ENCODE measurements at places on chromosomes 7 and 10. TPM values are rescaled to one million over a fixed set of nuclear protein-coding genes. Genes with fewer than 3 reads are reported as not detected.

DNA sequence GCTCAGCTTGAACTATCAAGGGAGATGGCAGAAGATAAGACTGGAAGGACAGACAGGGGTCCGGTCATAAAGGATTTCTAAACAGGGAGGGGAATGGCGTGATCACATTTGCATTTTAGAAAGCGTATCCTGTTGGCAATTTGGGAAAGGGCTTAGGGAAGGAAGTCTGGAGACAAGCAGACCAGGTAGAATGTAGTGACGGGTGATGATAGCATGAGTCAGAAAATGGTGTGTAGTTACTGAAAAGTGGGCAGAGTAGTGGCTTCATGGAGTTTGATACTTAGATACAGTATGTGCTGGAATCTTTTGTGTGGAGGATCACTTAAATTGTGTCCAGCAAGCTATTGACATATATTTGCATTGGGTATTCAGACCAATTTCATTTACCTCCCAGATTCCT lies 61.2 kb downstream of the LRGUK start:
- DNase-seq: no peak

DNA sequence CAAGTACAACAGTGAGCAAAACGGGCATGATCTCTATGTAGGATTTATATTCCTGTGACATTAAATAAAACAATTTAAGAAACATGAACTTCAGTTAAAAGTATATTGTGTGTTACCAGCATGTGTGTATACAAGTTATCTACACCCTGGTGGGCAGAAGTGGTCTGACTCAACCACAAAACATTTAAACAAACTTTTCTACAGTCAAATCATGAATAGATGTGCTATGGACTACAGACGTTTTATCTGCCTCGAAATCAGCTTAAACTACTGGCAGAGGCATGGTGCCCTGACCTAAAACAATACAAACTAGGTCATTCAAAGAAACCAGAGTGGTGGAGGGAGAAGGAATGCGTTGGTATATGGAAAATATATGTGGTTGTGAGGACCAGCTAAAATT lies 3.6 kb downstream of the ARL3 start:
- DNase-seq: no peak

The SLC39A12 gene
- total RNA-seq: not detected

DNA sequence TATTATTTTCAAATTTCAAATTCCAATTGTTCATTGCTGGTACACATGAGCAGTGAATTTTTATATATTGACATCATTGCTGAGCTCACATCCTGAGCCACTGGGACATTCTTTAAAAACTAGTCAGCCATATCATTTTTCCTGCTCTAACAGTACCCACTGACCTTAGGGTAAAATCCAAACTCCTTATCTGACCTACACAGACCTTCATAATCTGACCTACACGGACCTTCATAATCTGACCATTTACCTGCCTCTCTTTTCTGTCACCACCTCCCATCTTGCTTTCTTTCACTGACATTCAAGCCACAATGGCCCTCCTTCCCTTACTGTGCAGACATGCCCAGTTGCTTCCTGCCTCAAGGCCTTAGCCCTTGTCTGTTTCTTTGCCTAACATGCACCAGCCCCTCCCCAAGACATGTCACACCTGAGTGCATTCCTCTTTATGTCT lies 16.1 kb upstream of the CUZD1 start:
- DNase-seq: no peak

The INSYN2A gene
- 0.07 TPM for total RNA-seq
